ENCODE measurements at places on chromosomes 11 and 22.

- DNase-seq: no peak
Observed at GRCh38 chr11:33187998-33188722, 26.9 kb upstream of the CSTF3 start.

- DNase-seq: no peak
Observed at GRCh38 chr11:89421718-89422117, 69.5 kb downstream of the NOX4 start.

- DNase-seq: no peak
Observed at GRCh38 chr22:29043906-29044575, 17.6 kb downstream of the C22orf31 start.

GRCh38 chr11:23875176-23875850 lies 621.5 kb upstream of the LUZP2 start:
- DNase-seq: no peak

DNA sequence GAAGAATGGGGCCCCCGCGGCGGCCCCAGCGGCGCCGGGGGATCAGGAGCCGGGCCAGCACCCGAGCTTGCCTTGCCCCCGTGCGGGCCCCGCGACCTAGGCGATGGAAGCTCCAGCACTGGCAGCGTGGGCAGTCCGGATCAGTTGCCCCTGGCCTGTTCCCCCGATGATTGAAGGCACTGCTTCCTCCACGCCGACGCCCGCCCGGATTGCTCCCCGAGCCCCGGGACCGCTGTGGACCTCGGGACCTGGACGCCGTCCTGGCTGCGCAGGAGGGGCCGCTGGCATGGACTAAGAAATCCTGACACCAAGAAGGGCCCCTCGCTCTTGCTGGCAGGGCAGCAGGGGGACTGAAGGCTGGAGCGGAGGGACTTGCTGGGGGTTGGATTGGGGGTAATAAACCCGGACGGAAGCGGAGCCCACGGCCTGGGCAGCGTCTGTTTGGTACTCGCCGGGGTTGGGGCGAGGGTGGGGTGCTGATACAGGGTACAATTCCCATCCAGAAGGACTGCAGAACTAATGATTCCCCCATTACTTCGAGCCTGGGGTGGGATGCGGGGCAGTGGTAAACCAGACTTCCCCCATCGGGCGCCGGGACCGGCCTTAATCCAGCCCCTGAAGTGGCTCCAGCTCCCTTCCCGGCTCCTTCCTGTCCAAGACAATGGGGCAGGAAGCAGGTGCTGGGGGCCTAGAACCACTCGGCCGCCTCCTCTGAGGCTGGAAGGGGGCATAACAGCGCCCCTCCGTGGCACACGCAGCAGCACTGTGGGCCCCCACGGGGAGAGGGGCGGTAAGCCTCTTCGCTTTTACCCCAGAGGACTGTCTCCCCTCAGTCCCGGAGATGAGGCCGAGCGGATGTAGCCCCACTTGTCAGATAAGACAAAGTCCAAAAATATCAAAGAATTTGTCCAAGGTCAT lies 1.0 kb downstream of the CCDC85B start:
- DNase-seq: no peak

DNA sequence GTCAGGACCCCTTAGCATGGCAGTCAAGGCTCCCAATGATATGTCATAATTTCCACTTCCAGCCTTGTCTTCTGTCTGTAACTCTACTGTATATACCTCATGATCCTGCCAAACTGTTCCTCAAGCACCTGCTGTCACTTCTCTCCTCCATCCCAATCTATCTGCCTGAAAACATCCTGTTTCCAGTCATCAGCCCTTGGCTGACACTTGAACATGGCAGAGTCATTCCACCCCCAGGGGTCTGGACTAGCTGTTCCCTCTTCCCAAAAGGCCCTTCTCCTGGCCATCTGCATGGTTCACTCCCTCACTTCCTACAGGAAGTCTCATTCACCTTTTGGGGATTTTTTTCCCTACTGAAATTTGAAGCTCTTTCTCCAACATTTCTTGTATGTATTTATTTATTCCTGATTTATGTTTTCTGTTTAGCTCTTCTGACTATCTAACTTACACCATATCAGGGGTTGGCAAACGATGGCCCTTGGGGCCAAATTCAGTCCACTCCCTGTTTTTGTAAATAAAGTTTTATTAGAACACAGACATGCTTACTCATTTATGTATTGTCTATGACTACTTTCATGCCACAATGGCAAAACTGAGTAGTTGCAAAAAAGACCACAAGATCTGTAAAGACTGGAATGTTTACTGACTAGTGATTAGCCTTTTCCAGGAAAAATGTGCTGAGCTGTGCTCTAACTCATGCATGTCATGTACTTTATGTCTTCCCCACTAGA lies 278.4 kb downstream of the KIRREL3 start:
- DNase-seq: no peak

- DNase-seq: no peak
Observed at GRCh38 chr11:40321537-40321936, 1137.9 kb downstream of the LRRC4C start.
